IPS-NIHi11 (cell line): ENCODE measurements at places on chromosomes 5 and 9.

GRCh38 chr9:99511723-99512122 lies 289.6 kb downstream of the SEC61B start:
- peak; percentile 25 for DNase-seq

DNA sequence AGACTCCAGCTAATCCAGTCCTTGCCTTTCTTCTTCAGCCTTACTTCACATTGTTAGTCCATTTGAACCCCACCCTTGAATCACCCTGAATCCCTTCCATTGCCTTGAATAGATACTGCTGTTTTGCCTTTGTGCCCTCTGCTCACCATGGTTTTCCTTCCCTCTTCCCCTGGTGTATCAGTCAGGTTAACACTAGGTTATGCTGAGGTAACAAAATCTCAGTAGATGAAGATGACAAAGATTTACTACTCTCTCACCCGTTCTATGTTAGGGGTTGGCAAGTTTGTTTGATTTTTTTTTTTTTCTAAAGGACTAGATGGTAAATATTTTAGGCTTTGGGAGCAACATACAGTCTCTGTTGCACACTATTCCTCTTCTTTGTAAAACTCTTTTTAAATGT lies 3.3 kb upstream of the VLDLR start:
- no peak for DNase-seq

- no peak for DNase-seq
Observed at GRCh38 chr5:73938280-73938937, 312.4 kb downstream of the ARHGEF28 start.

DNA sequence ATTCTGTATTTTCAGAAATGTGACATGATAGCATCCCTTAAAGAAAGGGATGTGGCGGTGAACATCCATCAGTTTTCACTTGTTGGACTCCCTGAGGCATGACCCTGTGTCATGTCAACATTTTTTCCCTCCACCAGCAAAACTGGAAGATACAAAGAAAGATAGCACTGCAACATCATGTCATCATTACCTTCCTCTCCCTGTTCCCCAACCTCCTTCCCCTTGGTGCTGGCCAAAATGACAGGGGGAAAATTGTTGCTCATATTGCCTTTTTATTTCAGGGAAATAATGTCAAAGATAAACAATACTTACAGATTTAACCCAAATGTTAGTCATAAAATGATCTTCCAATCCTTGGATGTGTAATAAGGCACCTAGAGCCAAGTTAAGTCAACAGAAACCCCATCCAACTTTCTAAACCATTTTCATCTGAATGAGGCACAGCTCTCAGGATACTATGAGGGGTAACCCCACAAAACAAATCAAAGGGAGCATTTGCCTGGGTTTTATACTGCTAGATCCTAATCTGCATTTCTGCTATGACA lies 644.3 kb downstream of the ACTL7B start:
- no peak for DNase-seq

DNA sequence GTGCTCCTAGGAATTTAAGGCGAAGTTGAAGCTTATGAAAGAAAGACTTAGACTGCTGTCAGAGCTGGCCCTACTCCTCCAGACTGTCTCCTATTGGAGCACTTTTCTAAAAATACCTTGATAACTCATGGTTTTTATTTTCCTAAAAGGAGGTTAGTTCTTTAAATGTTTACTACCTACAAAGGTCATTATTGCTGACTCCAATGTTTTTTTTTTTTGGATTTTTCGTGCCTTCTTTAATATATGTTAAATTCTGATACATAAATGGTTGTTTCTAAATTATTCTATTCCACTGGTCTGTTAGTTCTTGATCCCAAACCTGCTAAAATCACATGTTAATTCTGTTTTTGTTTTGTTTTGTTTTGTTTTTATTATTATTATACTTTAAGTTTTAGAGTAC lies 227.6 kb upstream of the FTMT start:
- DNase-seq: no peak

DNA sequence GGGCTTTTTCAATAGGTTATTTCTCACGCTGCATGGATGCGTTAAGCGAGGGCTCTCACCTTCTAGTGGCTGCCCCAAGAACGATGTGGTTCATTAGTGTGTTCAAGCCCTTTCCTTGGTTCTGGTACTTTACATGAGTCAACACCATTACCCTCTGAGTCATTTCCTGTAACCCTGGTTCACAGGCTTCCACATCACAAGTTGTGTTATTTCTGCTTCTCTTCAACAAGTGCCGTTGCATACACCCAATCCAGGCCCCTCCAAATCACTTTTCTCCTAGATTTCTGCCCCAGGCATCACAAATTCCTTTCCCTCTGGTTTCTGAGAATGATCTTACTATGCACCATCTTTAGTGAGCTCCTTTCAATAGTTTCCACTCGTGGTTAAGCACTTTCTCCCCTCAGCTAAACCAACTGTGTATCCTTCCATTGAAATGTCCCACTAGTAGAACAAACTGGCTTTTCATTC lies 69.5 kb upstream of the RAD23B start:
- no peak for DNase-seq

GRCh38 chr5:102666164-102666946 lies 88.8 kb upstream of the PAM start:
- peak; percentile 25 for DNase-seq

GRCh38 chr9:23717505-23717904 lies 108.5 kb downstream of the ELAVL2 start:
- DNase-seq: no peak

DNA sequence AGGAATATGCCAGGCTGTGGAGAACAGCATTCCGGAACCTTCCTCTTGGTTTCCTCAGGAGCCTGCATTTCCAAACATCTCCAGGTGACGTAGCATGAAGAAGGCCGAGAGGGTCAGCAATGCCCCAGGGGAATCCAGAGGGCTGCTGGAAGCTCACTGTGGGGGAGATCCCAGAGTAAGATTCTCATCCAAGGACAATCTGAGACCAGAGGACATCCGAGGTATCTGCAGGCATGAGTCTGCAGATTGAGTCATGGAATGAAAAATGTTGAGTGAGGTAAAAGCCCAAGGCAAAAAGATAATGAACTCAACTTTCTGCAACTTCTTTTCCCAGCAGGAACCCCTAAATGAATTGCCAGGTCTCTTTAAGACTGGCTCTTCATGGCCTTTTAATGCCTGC lies 73.5 kb downstream of the KIF4B start:
- DNase-seq: no peak

GRCh38 chr5:59234236-59234635 lies 651.4 kb downstream of the RAB3C start:
- DNase-seq: no peak

- no peak for DNase-seq
Observed at GRCh38 chr9:125580701-125581286, 126.2 kb downstream of the MAPKAP1 start.

DNA sequence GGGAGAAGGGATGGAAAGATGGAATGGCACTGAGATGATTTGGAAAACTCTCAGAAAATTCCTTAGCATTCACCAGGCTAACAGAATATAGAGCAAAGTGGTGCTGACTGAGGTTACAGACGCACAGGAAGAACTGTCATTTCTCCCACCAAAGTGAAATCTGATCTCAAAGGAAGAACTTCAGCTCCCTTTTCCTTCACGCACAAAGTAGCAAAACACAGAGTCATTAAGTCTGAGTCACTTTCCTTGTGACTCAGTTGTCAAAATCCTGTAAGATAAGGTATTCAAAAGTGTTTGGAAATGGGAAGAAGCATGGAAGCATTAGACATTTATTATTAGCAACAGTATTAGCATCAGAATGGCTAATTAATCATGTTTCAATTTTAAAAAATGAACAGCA lies 11.7 kb downstream of the MPDZ start:
- peak; percentile 11 for DNase-seq

GRCh38 chr9:18061856-18062255 lies 412.1 kb upstream of the ADAMTSL1 start:
- no peak for DNase-seq

GRCh38 chr5:39531306-39531705 lies 106.5 kb upstream of the DAB2 start:
- no peak for DNase-seq

DNA sequence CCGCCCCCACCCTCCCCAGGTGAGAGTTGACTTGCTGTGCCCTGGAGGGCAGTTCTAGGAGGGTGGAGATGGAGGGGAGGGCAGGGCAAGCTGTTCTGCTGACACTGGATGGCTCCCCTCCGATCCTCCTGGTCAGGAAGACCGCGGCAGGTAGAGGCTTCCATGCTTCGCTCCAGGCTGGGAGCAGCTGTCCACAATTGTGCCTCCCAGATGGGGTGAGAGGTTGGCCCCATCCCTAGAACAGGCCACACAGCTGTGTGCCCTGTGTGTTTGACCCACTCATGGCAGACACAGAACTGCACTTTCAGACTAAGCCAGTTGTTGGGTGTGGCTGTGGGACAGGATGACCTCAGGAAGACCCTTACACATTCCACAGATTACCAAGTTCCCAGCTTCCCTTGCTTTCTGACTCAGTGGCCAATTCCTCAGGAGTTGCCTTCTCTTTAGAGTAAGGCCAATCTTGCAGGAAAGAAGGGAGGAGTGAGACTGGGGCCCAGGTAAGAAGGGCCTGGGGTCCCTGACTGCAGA lies 72.1 kb upstream of the HSPA9 start:
- no peak for DNase-seq

DNA sequence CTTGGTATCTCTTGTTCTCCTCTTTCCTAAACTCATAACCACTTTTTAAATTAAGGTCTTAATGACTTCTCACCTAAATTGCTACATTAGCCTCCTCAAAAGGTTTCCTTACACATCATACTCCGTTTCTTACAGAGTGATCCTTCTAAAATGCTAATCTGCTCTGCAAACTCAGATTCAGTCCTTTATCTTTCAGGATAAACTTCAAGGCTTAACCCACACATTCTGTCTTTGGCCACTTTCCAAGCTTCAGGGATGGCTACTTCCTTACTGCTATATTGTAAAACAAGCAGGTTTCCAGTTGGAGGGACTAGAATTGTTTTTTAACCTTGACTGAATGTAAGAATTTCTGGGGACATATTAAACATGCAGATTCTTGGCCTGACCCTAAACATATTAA lies 105.5 kb upstream of the CHD1 start:
- no peak for DNase-seq

GRCh38 chr5:62084391-62084790 lies 221.6 kb upstream of the KIF2A start:
- DNase-seq: no peak

- no peak for DNase-seq
Observed at GRCh38 chr5:54981928-54982327, 3.5 kb downstream of the ESM1 start.

DNA sequence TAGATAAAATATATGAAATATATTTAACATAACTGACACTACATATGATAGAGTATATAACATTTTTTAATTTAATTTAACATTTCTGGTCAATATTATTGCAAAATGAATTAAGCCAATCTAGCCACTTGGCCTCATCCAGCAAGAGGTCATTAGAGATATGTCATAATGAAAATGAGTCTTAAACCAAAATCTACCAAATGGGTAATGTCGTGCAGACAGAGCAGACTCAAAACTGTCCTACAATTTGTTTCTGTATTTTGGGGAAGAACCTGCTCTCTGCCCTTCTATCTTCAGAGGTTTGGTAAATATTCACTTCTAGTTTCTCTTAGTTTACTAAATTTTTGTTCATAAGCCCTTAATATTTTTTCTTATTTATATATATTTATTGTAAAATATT lies 61.4 kb downstream of the ARHGEF28 start:
- no peak for DNase-seq

DNA sequence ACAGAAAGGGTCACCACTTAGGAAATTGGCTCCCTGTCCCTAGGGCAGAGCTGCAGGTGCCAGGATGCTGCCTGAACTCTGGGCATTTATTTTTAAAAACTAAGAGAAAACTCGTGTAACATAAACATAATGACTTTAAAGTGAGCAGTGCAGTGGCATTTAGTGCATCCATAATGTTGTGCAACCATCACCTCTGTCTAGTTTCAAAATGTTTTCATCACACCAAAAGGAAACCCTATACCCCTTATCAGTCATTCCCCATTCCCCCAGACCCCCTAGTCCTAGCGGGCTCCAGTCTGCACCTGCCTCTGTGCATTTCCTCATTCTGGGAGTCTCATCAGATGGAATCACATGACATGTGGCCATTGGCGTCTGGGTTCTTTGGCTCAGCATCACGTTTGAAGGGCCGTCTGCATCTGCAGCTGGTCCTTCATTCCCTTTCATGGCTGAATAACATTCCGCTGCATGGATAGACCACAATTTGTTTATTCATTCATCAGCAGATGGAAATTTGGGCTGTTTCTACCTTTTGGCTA lies 55.8 kb downstream of the NSG2 start:
- no peak for DNase-seq

DNA sequence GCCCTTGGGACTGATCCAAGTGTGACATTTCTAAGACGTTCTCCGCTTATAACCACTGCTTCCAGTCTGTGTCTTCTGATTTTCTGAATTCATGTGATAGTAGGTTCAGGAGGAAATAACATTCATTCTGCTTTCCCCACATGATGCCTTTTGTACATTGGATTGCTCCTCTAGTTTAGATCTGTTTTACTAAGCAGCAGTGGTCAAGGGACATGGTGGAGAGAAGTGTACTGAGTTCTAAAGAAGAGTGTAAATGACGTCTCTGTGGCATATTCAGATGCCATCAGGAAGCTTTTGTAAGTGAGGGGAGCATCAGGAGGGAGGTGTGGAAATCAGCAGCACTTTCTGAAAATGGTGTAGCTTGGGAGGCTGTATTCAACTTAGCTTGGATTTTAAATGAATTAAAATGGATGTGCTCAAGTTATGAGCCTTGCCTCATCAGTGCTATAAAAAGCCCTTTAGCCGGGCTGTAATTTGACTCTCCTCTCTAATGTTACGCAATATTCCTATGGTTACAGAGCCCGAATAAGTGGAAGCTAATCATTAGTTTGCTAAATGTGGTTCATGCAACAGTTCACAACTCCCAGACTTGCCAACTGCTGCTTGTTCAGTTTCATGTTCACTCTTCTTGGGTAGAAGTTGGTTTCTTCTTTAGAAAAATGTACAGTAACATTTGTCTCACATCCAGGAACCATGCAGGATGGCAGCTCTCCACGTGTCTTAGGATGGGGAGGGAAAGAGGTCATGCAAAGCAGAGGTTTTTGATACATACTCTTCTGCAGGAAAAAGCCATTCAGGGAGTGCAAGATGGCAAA lies 281.3 kb downstream of the ARHGAP26 start:
- peak; percentile 32 for DNase-seq

DNA sequence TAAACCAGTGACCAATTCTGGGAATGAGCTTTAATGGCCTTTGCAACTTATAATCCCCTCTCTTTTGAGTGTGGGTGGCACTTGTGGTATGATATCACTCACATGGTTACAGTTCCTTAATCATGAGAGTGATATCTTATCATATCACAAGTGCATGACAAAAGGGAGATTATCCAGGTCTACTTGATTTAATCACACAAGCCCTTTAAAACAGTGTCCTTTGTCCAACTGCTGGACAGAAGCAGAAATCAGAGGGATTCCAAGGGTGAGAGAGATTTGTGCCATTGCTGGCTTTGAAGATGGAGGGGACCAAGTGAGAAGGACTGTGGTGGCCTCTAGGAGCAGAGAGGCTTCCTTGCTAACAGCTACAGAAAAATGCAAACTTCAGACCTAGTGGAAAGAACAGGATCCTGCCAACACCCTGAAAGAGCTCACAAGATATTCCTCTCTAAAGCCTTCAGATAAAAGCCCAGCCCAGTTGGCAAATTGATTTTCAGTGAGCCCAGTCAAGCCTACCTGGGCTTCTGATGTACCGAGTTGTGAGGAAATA lies 279.0 kb upstream of the TLE4 start:
- no peak for DNase-seq

- no peak for DNase-seq
Observed at GRCh38 chr9:980640-981039, 4.2 kb downstream of the DMRT3 start.
